ENCODE measurements at places on chromosomes 2 and 18. TPM values are rescaled to one million over a fixed set of nuclear protein-coding genes. Genes with fewer than 3 reads are reported as not detected.

Gene CAVIN2
- 252 TPM for total RNA-seq

Gene COLEC11
- total RNA-seq, result under 0.01 TPM

Gene NAT8
- total RNA-seq, result not detected

Gene GALNT14
- not detected for total RNA-seq

Gene DSG1
- total RNA-seq, result not detected

Gene TRIM43
- not detected for total RNA-seq

Gene RNF25
- 36.7 TPM for total RNA-seq

Gene SCN7A
- not detected for total RNA-seq

Gene ATP6V1C2
- total RNA-seq, result under 0.01 TPM

Gene ALPG
- total RNA-seq, result not detected

Gene ZAP70
- total RNA-seq, result under 0.01 TPM

Gene FLACC1
- total RNA-seq, result 0.60 TPM

Gene LYPD1
- 1.1 TPM for total RNA-seq

Gene G6PC2
- total RNA-seq, result not detected

Gene UGT1A10
- total RNA-seq, result not detected

Gene BMP10
- not detected for total RNA-seq

Gene METTL4
- 9.1 TPM for total RNA-seq

Gene SPR
- total RNA-seq, result 51.6 TPM

Gene WDSUB1
- 8.1 TPM for total RNA-seq

Gene CYP26B1
- 0.44 TPM for total RNA-seq

Gene SNORC
- total RNA-seq, result 0.40 TPM

Gene SPAG16
- total RNA-seq, result 9.4 TPM

Gene TUBA4B
- total RNA-seq, result not detected

Gene MRPL19
- total RNA-seq, result 22.7 TPM

Gene STAT4
- total RNA-seq, result 0.40 TPM

Gene B3GNT7
- 4.4 TPM for total RNA-seq

Gene WNT10A
- total RNA-seq, result not detected

Gene MC2R
- total RNA-seq, result not detected

Gene TUBA3E
- not detected for total RNA-seq

Gene PLGLB1
- 1.4 TPM for total RNA-seq

Gene VWC2L
- total RNA-seq, result not detected

Gene CMPK2
- 0.65 TPM for total RNA-seq

Gene MFSD2B
- total RNA-seq, result under 0.01 TPM

Gene LNPK
- 5.2 TPM for total RNA-seq

Gene THUMPD2
- 3.5 TPM for total RNA-seq

Gene ATF2
- total RNA-seq, result 44.4 TPM

Gene DNAJC5G
- total RNA-seq, result 0.44 TPM
